ENCODE measurements at places on chromosomes 3 and 15.

DNA sequence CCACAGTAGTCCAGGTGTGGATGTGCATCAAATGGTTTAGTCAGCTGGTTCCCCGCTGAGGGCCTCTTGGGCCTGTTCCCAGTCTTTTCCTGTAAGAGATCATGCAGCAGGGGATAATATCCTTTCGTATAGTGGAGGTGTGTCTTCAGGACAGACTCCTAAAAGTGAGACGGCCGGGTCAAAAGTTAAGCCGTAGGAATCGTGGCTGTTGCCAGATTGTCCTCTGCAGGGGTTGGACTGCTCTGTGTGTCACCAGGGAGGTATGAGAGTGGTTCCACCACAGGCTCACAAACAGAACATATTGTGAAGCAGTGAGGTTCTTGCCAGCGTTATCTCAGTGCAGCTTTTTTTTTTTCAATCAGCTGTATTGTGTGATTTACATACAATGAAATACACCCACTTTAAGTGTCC, 95.0 kb downstream of the VGLL4 start:
- no peak for DNase-seq

GRCh38 chr3:77686560-77686959, 646.7 kb downstream of the ROBO2 start:
- DNase-seq = no peak

DNA sequence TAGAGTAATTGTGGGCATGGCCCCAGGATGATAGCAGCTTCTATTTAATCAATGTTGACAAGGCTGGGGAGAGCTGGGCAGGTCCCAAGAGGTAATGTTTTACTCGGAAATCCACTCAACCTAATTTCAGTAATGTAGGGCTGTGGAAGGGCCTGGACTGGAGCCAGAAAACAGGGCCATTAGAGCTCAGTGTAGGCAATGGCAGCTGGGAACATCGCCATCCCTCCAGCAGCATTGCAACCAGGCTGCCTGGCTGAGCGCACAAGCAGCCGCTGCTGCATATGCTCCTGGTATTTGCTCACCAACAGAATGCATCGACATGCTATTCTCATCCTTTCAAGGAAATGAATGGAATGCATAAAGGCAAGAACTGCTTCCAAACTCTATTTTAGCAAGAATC, 90.0 kb downstream of the GAP43 start:
- DNase-seq = no peak

DNA sequence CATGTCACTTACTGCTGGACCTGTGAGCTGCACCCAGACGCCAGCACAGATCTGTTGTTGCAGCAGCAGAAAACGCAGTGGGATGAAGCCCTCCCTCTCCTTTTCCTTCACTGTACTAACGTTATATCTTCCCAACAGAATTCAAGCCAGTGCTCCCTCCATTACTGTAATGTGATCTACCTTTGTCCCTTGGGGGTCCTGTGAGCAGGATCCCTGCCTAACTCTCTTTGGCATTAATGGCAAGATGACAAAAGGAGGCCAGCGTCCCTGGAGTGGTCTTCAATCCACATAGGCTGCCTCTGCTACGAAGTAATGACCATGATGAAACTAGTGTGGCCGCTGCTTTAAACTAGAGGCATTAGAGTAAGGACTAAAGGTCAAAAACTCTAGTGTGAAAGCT, 69.3 kb upstream of the SOX14 start:
- no peak for DNase-seq

GRCh38 chr3:13144163-13145023, 71.2 kb upstream of the IQSEC1 start:
- no peak for DNase-seq

- DNase-seq = no peak
These were observed 8.8 kb downstream of the LRIG1 start for GRCh38 chr3:66492071-66492470.

GRCh38 chr15:92273723-92274122, 120.0 kb upstream of the ST8SIA2 start:
- no peak for DNase-seq

DNA sequence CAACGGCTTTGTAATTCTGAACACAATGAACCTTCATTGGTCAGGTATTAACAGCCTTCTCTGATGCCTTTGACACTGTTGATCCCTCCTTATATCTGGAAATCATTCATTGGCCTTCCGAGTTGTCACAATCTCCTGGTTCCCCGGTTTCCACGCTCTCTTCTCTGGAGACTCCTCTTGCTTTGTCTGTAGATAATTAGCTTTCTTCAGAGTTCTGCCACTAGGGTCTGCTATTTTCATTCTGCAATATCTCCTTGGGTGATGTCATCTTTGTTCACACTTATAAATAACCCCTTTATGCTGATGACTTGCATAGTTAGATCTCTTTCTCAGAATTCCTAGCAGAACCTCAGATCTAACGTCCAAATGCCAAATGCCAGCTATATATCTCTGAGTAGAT, 583.8 kb upstream of the ZNF717 start:
- peak; percentile 3 for DNase-seq

DNA sequence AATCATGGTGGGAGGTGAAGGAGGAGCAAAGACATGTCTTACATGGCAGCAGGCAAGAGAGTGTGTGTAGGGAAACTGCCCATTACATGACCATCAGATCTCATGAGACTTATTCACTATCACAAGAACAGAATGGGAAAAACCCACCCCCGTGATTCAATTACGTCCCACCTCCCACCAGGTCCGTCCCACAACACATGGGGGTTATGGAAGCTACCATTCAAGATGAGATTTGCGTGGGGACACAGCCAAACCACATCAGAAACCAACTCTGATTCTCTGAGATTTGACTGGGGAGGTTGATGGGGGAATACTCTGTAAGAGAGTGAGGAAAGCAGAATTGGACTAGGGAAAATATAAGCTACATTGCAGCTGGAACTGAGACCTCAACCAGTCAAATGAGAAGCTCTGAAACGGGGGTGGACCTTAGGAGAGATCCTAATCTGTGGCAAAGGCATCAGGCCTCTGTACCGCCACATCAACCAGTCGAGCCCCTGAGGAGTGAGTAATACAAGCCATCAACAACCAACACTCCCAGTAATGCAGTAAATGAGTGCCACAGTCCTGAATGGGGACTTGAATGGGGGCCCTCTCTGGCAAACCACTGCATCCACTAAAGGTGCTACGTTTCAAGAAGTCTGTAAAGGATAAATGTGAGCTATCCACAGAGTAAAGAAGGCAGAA, 207.9 kb upstream of the GADL1 start:
- no peak for DNase-seq

GRCh38 chr3:161171639-161172552, 49.2 kb upstream of the NMD3 start:
- DNase-seq = no peak

GRCh38 chr3:157956850-157957249, 149.4 kb downstream of the SHOX2 start:
- DNase-seq = no peak

DNA sequence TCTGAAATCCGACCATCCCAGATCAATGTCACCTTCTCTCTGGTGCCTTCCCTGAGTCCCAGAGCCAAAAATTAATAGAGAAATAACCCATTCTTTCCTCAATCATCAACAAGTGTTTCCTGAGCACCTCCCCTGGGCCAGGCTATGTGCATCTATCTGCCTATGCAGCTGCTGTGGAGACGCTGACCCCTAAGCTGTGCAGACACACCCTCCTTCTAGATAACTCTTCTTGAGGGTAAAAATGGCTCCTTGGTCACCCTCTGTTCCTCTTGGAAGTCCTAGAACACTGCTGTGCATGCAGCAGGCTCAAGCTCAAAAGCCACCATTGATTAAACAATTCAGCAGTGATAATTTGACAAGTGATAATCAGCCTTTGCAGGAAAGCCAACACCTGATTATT, 18.4 kb downstream of the CA12 start:
- DNase-seq = no peak

DNA sequence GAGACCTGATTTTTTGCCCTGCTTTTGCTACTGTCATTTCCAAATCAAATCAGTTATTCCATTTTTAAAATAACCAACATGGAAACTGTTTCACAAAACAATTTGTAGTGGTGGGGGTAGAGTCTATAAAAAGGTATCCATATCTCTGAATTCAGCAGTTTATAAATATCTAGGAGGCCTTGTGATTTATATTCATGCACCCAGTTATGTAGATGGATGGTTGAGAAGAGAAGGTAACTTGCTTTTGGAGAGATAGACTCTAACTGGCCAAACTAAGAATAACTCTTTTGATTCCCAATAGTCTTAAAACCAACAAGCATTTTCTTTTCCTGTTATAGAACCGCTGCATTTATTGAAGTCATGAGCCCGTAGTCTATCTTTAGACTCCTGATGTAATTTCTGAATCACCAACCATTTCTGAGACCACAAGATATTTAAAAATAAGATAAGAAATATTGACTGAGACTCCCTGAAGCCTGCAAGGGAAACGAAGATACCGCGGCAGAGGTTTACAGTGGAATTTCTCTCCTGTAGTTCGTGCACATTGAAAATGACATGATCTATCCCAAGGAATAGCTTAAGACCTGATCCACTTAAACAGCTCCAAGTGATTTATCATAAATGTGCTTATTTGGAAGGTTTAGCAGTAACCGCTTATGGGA, 68.5 kb downstream of the SAMMSON start:
- peak; percentile 16 for DNase-seq

DNA sequence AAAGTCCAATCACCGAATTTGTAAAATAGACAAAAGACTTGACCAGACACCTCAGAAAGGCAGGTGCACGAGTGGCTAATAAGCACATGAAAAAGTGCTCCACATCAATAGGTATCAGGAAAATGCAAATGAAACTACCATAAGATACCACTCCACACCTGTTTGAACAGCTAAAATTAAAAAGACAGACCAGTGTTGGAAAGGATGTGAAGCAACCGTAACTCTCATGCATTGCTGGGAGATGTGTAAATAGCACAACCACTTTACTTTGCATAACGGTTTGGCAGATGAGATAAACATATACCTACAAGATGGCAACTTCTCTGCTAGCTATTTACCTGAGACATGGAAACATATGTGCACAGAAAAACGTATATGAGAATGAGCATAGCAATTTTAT, 56.9 kb downstream of the CADPS start:
- DNase-seq = no peak

GRCh38 chr15:100434561-100434960, 92.8 kb upstream of the ADAMTS17 start:
- DNase-seq = no peak

DNA sequence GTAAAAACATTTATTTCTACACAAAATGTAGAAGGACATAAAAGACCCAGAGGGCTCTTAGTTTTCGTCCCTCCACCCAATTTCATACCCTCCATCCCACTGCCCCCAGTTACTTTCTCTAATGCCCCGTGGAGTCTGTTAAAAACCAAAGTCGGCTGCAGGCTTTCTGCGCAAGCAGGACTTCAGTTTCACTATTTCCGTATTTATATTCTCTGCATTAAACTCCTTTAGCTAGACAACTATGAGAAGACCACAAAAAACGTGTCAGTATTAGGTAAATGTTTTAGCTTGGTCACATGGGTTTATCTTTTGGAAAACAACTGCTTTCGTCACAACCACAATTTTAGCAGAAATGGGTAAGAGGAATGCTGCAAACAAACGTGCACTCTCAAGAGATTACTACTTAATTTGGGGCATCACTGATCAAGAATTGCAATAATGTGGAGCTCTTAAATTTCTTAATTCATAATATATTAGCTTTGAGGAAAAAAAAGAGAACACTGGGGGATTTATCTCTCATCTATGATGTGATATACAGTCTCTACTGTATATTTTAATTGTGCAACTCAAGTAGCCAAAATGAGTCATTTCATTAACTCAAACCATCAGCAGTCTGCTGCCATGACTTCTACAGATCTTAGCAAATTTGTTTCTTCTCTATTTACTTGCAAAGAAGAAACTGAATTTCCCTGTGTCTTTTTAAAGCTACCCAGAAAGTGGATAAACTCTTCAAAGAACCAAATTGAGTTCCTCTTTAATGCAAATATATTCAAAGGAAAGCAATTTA, 740 bp upstream of the NSMCE3 start:
- DNase-seq = no peak

GRCh38 chr3:170079536-170080165, 41.9 kb downstream of the GPR160 start:
- no peak for DNase-seq

DNA sequence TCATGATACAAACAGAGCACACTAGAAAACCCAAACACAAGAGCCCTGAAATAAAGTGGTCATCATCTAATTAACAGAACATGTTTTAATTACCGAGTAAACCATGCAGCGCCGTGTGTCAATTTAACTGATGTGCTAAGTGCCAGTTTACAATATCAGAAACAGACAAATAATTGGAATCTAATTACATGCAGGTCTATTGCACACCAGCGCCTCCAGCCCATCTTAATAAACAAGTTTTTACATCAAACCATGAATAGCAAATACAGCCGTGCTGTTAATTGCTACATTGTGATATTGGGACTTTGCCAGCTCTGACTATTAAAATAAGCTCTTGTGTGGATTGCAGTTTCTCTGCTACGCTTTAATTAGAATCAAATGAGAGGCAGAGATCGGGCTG, 510.2 kb upstream of the MDFIC2 start:
- no peak for DNase-seq

DNA sequence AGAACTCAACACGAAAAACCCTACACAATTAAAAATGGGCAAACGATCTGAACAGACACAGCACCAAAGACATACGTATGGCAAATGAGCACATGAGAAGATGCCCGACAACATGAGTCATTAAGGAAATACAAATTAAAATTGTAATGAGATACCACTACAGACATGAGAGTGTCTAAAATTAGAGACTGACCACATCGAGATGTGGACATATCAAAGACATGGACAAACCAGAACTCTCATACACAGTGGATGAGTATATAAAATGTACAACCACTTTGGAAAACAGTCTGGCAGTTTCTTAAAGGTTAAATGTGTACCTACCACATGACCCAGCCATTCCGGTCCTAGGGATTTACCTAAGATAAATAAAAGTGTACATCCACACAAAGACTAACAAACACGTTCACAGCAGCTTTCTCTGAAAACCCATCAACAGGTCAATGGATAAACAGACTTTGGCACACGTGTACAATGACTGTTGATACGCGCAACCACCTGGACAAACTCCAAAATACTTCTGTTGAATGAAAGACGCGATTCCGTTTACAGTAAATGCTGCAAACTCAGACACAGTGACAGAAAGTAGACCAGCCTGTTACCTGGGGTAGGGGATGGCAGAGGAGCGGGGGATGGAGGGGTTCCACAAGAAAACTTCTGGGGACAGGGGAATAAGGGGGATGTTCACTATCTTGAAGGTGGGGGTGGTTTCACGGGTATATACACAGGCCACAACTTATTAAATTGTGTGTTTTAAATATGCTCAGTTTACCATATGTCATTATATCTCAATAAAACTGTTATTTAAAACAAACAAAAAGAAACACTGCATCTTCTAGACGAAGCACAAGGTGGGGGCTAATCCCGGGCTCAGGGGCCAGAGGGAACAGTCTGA, 2.1 kb downstream of the TNK2 start:
- DNase-seq = no peak

GRCh38 chr3:186362537-186362842, 456 bp upstream of the DGKG start:
- no peak for DNase-seq

- no peak for DNase-seq
These were observed 117.8 kb upstream of the IGF1R start for GRCh38 chr15:98530570-98530969.

Measured in hepatic stellate cell (primary cell).